ENCODE measurements at places on chromosomes 6 and 20.

DNA sequence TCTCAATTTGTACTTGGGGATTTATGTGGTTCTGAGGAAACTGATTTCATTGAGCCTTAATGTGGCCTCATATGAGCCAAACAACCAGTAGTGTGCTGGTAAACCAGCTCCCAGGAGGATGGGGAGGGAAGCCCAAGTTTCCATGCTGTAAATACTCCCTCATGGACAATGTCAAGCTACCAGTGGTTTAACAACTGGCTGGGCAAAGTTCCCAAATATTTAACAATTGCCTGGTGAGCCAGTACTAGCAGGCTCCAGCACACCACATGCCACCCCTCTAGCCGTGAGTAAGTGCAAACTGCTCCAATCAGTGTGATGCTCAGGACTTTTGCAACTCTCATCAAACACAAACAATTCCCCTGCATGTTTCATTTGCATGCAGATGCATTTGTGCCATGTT is 19.2 kb upstream of the CDKN1A start:
- DNase-seq: peak; percentile 90

DNA sequence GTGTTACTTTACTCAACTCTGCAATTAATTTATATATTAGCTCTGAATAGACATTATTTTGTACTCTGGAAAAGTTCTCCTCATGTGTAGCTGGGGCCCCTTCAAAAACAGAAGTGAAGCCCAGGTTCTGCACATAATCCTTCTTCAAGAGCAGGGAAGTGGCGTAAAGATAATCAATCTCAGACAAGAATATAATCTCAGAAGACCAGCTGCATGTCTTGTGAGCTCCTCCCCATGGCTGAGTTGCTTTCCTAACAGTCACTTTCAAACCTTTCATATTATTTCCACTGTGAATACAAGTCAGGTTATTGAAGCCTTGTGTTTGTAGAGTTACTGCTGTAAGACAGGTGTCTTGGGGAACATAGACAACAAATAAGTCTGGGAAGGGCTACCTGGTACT is 691.9 kb downstream of the RFPL4B start:
- DNase-seq: no peak

DNA sequence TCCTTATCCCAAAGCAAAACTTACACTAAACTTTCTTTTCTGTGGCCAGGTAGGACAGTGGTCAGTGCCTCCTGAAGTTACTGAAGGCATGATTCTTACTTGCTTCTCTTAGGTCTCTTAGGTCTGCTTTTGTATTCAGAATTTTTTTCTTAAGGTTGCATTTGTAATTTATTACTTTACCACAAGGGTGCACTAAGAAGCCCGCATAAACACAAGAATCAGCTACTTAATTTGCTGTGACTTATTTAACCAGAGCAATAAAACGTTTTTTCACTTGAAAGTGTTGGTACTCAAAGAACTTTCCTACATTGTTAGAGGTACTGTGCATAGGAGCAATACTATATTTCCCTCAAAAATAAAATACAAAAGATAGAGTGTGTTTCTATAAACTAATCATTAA is 75.4 kb upstream of the LAMA2 start:
- peak; percentile 12 for DNase-seq

GRCh38 chr20:36950414-36951197 is 902 bp downstream of the SAMHD1 start:
- DNase-seq: no peak

DNA sequence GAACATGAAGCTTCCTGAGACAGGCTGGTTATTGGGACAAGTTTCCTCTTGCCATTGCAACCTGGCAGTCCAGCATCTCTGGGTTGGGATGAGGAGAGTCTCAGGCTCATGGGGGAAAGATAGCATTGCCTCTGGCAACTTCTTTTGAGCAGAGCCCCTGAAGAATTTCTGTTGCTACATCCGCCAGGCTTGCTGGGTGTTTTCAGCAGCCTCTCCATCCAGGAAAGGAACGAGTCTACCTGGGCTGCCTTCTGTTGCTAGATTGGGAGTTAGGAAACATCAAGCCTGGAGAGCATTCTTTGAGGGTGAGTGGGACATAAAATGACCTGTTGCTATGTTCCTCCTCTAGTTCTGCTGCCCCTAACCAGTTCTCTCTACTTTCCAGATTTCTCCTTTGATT is 313.5 kb downstream of the RFPL4B start:
- no peak for DNase-seq

- no peak for DNase-seq
These were observed 37.0 kb upstream of the MCUR1 start for GRCh38 chr6:13851330-13851729.

DNA sequence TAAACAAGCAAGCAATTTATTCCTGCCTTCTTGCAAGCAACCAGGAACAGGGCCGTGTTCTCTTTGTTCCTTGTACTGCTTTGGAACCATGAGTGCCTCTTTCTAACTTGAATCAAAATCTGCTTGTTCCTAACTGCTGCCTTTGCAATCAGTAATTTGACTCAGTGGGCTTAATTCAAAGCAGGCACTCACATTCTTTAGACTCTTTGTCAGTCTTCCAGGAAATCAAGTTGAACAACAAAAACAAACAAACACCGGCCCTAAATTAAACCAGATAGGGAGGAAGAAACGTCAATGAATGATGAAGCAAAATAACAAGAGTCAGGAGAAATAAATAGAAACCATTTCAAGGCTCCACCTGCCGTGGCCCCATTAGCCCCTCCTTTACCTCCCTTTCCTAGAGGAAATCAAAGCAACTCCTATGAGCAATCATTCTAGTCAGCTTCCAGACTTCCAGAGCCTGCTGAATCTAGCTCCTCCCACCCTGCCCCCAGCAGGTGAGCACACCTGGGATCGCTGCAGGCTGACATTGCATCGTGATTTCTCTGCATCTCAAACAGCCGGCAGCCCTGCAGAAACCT is 582.2 kb upstream of the FLRT3 start:
- DNase-seq: no peak

DNA sequence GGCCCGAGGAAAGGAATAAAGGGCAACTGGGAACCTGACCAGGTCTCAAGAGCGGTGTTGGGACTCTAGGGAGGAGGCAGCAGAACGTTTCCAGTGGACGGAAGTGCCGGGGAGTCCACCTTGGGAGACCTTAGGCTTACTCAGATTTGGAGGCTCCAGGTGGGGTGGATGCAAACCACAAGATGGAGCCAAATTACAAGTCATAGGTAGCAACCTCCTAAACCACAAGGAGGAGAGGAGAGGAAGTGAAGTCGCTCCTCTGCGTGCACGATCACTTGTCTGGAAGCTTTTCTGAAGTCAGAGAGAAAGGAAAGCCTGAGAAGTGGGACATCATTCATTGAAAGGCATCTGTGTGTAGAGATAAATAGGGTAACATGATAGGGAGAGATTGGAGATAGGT is 9.3 kb downstream of the HLA-DOA start:
- DNase-seq: no peak

Measured in GM04504 (cell line).